ENCODE measurements at places on chromosomes 5 and 9.

DNA sequence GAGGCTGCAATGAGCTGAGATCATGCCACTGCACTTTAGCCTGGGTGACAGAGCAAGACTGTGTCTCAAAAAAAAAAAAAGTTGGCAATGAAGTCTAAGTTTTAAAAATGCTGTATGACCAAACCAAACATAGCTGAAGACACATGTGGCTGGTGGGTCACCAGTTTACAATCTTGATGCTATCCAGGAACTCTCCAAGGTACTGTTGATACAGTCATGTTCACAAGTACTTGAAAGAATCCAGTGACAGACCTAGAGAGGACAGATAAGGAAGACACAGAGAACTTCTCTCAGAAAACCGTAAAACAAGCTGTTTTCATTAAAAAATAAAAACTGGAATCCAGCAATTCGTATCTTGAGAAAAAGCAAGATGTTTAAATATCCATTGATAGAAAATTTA is 95.7 kb downstream of the ACTBL2 start:
- DNase-seq = no peak

GRCh38 chr9:16029796-16030363 is 477.0 kb downstream of the CCDC171 start:
- DNase-seq = no peak

DNA sequence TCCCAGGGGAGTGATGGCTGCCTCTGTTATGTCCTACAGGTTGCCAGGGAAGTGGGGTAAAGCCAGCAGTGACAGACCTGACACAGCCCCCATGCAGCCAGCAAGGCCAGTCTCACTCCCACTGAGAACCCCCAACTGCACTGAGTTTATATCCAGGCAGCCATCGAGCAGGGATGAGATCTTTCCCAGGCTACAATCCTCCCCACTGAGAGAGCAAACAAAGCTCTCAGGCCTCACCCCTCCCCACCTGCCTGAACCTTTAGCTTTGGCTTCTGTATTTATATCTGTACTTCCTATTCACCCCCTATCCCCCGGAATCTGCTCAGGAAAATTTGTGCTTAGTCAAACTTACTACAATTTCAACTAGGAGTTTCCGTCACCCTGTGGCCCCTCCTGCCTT is 284.1 kb downstream of the FAM170A start:
- DNase-seq = no peak

DNA sequence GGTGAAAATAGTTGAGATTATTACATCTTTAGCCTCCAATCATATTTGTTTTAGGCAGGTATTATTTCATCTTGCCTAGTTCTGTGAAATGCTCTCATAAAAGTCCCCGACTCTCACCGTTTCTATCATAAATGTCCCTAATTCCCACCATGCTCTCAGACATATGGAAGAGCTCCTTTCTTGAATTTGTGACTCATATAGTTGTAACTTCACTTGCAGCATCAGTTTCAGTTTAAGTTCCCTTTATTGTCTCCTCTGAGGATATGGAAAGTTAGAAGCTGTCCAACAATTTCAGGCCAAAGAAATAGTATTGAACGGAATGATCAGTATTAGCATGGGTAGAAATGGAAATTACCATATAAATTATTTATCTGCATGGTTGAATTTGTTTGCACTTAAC is 187.5 kb upstream of the NR4A3 start:
- no peak for DNase-seq

DNA sequence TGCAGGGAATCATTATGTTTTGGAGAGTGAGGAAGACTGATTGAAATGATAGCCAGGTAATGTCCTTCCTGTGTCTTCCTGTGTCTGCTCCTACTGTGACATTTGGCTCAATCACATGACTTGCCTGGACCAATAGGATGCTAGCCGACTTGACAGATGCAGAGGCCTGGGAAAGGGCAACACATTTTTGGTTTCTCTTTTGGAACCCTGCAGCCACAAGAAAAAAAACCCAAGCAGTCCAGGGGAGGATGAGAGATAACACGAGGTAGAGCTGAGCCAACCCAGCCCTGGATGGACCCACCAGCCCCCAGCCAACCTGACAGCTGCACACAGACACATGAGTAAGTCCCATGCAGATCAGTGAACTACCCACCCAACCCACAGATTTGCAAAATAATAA is 256.1 kb upstream of the SMARCA2 start:
- no peak for DNase-seq

GRCh38 chr5:144072518-144072927 is 97.9 kb downstream of the YIPF5 start:
- no peak for DNase-seq

DNA sequence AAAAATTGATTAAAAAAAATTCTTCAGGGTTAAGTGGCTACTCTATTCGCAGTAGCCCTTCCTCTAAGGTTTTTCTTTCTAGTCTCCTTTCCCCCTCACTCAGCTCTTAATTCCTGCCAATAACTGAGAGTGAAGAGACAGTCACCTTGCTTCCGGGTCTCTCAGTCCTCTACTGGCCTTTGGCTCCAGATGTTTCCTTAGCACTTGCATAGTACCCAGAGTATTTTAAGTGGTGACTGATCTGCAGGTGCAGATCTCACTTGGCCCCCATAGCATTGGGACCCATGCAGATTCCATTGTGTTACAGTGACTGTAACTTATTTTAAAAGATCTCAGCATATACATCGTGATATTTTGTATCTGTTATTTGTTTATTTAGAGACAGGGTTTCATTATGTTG is 66.2 kb downstream of the GCNT1 start:
- DNase-seq = no peak

- no peak for DNase-seq
These were observed 5.1 kb upstream of the C5orf46 start for GRCh38 chr5:147911427-147911826.

GRCh38 chr5:137205231-137206027 is 293.7 kb downstream of the SPOCK1 start:
- no peak for DNase-seq

GRCh38 chr5:150619359-150620230 is 20.9 kb upstream of the SYNPO start:
- DNase-seq = no peak

DNA sequence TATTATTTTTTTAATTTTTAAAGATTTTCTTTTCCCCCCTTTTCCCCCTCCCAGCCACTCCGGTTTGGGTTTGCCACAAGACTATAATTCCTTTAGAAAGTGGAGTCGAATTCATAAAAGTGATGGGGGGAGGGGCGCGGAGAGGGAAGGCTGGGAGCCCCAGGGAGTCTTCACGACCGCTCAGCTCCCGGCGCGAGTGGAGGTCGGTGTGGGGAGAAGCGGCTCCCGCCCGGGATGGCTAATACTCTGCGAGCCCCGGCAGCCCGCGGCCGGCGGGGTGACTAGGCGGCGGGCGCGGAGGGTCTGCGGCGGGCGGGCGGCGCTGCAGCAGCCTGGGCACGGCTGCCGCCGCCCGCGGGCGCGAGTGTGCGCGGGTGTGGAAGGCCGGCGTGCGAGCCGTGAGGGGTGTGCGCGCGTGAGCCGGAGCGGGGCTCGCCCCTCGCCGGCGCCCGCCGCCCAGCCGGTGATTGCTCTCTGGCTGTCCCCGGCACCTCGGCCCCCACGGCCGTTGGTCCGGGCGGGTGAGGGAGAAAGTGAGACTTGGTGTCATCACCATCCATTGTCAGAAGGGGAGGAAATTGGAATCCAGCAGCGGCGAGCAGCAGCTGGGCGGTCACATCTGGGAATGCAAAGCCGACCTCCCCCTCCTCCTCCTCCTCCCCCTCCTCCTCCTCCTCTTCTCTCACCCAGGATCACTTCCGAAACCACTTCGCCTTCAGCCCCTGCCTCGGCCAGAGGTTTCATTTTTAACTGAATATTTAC is at the start of gene PARP8:
Gene PARP8 (plus strand): TSS at position 377 of the 762 bp plus-strand sequence. CDS start 459 bp downstream, outside the sequence.
- no peak for DNase-seq

DNA sequence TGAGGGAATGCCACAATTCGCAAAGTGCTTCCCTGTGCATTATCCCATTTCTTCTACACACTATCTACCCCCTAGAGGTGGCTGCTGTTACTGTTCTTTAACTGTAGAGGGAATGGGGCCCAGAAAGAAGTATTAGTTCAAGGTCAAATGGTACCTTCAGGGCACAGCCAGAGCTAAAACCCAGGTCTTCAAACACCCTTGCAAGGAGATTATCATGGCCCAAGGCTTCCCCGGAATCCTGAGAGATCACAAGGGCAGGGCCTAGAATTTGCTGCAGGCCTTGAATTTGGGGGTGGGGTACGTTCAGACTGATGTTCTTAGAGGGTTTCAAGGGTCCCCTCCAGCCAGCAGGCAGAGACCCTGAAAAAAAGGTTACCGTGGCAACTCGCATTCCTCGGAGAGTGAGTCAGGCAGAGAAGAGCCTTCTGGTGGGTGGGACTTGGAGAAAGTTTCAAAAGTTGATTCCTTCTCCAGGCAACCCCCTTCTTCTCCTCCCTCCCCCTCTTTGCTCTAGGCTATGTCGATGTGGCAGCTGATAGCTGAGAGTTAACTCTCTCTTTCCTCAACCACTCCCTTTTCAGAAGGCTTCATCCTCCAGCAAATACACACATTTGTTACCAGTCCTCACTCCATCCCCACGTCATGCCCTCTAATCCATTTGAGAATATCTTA is 1.9 kb downstream of the SPARC start:
- DNase-seq = no peak

DNA sequence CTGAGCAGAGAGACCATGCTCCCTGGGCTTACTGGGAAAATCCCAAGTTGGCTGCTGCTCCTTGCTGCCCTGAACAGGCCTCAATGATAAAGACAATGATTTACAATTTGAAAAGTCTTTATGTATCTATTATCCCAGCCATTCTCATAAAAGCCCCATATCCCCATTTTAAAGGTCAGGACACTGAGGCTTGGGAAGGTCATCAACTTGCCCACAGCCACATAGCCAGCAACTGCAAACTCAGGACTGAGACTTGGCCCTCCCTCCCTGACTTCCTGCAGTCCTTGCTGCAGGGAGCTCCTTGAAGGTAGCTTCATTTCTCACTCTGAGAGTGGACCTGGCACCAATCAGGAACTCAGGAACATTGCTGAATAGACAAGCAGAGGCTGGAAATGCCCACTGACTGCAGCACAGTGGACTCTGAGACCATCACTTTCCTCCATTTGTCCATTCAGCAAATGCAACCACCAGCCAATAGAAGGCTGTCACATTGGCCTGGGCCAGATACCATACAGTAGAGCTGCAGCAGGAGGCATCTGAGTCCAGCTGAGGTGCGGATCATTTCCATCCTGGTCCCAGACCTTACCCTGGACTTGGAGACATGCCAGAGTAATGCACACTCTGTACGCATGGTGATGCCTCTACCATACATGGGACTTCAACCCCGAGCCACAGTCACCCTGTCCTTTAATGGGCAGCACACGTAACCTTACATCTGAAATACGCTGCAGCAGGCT is 18.3 kb downstream of the TNIP1 start:
- no peak for DNase-seq

DNA sequence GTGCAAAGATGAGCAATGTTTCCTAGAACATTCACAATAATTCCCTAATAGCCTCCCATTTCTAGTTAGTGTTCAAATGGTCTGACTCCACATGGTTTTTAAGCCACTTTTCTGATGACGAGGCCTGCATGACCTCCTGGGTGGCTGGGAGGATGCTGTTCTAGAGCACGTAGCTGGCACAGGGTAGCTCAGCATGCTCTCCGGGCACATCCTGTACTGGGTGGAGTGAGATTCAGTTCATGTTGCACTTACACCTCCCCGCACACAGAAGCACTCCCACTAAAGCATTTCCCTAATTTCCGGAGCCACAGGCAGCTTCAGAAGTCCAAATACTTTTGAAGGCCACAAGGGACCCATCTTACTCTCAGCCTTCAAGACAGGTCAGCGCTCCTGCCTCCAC is 159.8 kb upstream of the LHFPL2 start:
- no peak for DNase-seq

- DNase-seq = no peak
These were observed 209.0 kb upstream of the RPS23 start for GRCh38 chr5:82487131-82487530.

- no peak for DNase-seq
These were observed 1.0 kb downstream of the NIPSNAP3A start for GRCh38 chr9:104748359-104749031.

- DNase-seq = no peak
These were observed 302.7 kb upstream of the RFX3 start for GRCh38 chr9:3828495-3828894.

DNA sequence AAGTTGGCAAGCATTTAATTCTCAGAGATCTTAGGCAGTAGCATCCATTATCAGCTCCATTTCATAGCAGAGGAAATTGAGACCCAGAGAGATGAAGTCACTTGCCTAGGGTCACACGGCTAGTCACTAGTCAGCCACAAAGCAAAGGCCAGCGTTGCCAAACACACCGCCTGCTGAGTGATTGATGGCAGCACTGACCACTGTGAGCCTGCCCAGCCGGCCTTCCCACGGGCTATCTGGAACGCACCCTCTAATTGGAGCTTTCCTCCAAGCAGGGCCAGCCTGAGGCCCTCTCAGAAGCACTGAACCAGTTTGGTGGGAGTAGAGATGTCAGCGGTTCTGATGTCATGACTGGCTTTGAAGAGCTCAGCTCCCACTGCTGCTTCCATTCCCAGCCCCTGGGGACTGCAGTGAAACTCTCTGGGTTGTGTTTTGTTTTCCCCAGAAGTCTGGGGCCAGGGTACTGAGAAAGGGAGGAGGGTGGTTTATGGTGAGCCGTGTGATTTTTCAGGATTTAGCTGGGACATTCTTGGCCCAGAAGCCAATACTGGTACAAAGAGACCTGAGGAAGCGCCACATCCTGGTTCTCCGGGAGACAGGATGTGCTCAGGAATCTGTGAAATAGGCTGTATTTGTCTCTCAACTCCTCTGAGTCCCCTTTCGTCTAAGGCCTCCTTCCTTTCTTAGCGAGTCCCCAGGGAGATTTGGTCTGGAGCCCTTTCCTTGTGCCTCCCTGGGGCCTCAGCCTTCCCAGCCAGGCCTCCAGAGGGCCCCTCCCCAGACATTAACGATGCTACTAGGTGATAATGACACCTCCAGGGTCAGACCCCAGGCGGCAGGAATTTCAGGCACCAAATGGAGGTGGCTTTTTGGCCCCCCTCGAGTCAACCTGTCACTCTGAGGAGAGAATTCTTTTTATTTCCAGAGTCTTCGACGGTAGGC is 44.5 kb downstream of the SPRY4 start:
- no peak for DNase-seq

DNA sequence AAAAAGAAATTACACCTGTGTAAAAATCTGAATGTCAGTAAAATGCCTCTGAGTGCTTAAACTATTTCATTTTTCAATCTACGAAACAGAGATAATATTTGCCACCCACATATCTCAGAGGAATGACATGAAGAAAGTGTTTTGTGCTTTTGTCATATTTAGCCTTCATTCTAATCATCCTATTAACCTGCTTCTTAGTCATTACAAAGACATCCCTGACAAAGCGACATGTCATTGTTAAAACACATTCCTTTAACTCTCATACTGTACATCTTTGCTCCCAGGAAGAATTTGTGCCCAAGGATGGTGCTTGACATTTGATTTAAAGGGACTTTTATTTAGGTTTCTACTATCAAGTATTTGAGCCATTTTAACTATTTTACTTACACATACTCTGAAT is 275.9 kb downstream of the DMRTA1 start:
- DNase-seq = no peak
